ENCODE measurements at places on chromosomes 5 and 9. TPM values are rescaled to one million over a fixed set of nuclear protein-coding genes. Genes with fewer than 3 reads are reported as not detected.

HMGCR gene
- total RNA-seq, result 42.7 TPM

SPIN1 gene
- total RNA-seq, result 72.9 TPM

SLC1A1 gene
- 1.5 TPM for total RNA-seq

SPINK6 gene
- not detected for total RNA-seq

GRCh38 chr5:143217804-143218160 lies 185.7 kb downstream of the NR3C1 start:
- H3K27ac ChIP-seq, result no peak overlapping the region
- no peaks in the 10 kb centered on the region for H3K27me3 ChIP-seq
- no peaks in the 10 kb centered on the region for H3K36me3 ChIP-seq
- peaks cover 5% of the 10 kb centered on the region for H3K4me1 ChIP-seq
- no peak for DNase-seq
- H3K4me3 ChIP-seq, result no peak overlapping the region

DNA sequence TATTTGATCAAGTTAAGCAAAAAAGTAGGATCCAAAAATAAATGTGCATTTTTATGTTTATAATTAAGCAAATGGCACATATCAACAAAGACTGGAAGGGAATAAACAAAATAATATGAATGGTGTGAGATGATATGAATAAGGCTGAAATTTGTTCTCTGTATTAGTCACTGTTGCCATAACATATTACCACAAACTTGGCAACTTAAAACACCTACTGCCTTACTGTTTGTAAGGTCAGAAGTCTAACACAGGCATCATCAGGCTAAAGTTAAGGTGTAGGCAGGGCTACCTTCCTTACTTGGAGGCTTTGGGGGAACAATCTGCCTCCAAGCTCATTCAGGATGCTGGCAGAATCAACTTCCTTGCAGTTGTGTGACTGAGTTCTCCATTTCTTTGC lies 19.3 kb downstream of the PGGT1B start:
- H3K36me3 ChIP-seq, result no peaks in the 10 kb centered on the region
- no peak overlapping the region for H3K27ac ChIP-seq

- no peak overlapping the region for H3K27ac ChIP-seq
- H3K4me3 ChIP-seq, result no peak overlapping the region
- peaks cover 26% of the 10 kb centered on the region for H3K4me1 ChIP-seq
- H3K36me3 ChIP-seq, result no peaks in the 10 kb centered on the region
Measured at GRCh38 chr5:54655761-54656160, 138.2 kb downstream of the SNX18 start.

DNA sequence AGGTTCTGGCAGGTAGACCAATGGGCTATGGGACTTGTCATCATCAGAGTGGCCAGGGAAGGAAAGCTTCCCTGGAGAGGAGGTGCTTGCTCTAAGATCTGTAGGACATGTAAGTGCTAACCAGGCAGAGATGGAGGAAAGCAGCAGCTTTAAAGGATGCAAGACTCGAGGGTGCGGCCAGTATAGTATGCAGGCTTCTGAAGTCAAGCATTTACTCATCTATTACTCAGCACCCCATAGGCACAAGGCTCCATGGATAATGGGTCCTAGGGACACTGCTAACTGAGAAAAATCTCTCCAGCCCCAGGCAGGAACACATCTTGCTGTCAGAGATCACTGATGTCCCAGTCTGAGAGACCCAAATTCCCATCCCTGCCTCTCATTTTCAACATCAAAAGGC lies 49.7 kb downstream of the WWC1 start:
- DNase-seq, result no peak
- H3K36me3 ChIP-seq, result no peaks in the 10 kb centered on the region
- H3K27me3 ChIP-seq, result no peaks in the 10 kb centered on the region
- H3K4me3 ChIP-seq, result no peak overlapping the region
- no peaks in the 10 kb centered on the region for H3K4me1 ChIP-seq

- H3K27ac ChIP-seq, result no peak overlapping the region
- H3K36me3 ChIP-seq, result peaks cover 63% of the 10 kb centered on the region
- H3K27me3 ChIP-seq, result no peaks in the 10 kb centered on the region
- DNase-seq, result no peak
Measured at GRCh38 chr9:92636627-92637026, 33.3 kb downstream of the IPPK start.

GRCh38 chr9:1922026-1922425 lies 93.1 kb upstream of the SMARCA2 start:
- no peaks in the 10 kb centered on the region for H3K4me1 ChIP-seq
- H3K36me3 ChIP-seq, result no peaks in the 10 kb centered on the region
- H3K27ac ChIP-seq, result no peak overlapping the region
- no peaks in the 10 kb centered on the region for H3K27me3 ChIP-seq

DNA sequence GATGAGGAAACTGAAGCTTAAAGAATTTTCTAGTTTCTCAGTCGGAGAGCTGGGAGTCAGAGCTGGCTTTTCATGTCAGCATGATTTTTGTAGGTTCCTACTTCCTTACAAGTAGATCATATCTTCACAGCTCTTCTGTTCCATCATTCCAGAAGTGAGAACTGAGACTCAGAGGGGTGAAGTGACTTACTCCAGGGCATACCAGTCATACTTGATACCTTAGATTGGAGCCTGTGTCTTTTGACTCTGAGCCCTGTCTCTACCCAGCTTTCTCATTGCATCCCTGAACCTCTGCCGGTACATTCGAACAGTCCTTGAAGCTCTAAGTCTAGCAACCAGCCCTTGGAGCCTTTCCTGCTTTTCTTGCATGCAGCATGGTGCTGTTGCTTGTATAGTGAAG lies 53.3 kb downstream of the MCCC2 start:
- H3K27ac ChIP-seq, result no peak overlapping the region
- H3K27me3 ChIP-seq, result no peaks in the 10 kb centered on the region
- H3K4me1 ChIP-seq, result no peaks in the 10 kb centered on the region

DNA sequence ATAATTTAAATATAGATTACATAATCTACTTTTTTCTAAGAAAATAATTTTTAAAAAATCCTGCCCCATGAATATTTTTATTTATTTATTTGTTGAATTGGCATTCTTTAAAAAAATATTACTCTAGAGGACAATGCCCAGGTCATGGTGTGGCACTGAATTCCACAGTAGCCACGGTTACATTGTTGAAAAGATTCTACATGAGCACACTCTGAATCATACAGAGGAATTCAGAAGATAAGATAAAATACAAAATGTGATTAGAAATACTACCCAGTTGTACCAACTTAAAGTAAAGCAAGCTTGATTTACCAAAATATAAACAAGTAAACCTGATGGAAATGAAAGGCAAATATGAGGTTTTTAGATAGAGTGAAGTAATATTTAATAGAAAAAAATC lies 183.7 kb downstream of the HCN1 start:
- H3K27me3 ChIP-seq, result no peaks in the 10 kb centered on the region
- no peaks in the 10 kb centered on the region for H3K4me1 ChIP-seq
- no peak overlapping the region for H3K4me3 ChIP-seq
- H3K27ac ChIP-seq, result no peak overlapping the region
- DNase-seq, result no peak
- H3K36me3 ChIP-seq, result no peaks in the 10 kb centered on the region

GRCh38 chr5:170640731-170641588 lies 137.1 kb downstream of the KCNIP1 start:
- no peak for DNase-seq
- H3K4me3 ChIP-seq, result no peak overlapping the region
- H3K36me3 ChIP-seq, result no peaks in the 10 kb centered on the region
- H3K4me1 ChIP-seq, result no peaks in the 10 kb centered on the region

DNA sequence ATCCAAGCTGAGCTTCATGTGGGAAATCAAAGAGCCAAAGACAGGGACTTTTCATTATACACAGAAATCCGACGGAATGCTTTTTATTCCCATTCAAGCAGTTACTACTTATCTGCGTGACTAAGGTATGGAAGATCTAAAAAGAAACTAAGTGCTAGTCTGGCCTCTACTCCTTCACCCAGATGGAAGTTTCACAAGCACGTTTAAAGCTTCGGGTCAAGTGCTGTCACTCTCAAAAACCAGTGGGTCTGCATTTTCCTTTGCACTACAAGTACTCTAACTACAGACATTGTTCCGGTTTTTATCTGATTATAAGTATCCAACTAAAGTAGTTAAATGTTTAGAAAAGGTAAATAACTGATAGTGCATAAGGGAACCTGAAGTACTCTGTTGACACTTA lies 13.7 kb upstream of the MTAP start:
- no peak for DNase-seq
- H3K4me3 ChIP-seq, result no peak overlapping the region
- no peaks in the 10 kb centered on the region for H3K4me1 ChIP-seq
- H3K27ac ChIP-seq, result no peak overlapping the region

GRCh38 chr9:114685951-114686350 lies 4.0 kb upstream of the TEX48 start:
- no peak overlapping the region for H3K4me3 ChIP-seq
- DNase-seq, result no peak
- peaks cover 6% of the 10 kb centered on the region for H3K4me1 ChIP-seq
- no peak overlapping the region for H3K27ac ChIP-seq

GRCh38 chr5:1520791-1521453 lies 2.8 kb downstream of the LPCAT1 start:
- peak; percentile 64 for DNase-seq
- no peaks in the 10 kb centered on the region for H3K27me3 ChIP-seq
- H3K4me1 ChIP-seq, result peaks cover 37% of the 10 kb centered on the region
- H3K4me3 ChIP-seq, result no peak overlapping the region
- peaks cover 4% of the 10 kb centered on the region for H3K36me3 ChIP-seq

DNA sequence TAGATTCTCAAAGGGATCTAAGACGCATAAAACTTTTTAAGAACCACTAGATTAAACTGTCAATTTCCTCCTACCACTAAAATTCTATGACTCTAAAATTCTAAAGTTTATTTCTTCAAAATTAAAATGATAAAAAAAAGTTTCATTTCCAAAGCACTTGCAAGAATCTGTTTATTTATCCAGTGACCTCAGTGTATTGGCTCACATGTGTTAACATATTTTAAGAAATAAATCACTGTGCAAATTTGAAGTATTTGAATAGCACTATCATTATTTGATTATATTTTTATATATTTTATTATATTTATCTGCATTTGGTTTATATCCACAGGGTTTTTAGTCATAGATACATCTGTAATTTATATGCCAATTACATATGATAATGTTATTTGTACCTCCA lies 62.2 kb upstream of the SLC12A2 start:
- H3K27me3 ChIP-seq, result no peaks in the 10 kb centered on the region
- H3K4me3 ChIP-seq, result no peak overlapping the region
- no peaks in the 10 kb centered on the region for H3K4me1 ChIP-seq
- DNase-seq, result no peak

Data from vagina (tissue), 2 donors.